Melanocyte of skin (primary cell): ENCODE measurements at places on chromosomes 5 and 9. TPM values are rescaled to one million over a fixed set of nuclear protein-coding genes. Genes with fewer than 3 reads are reported as not detected.

The TNPO1 gene
- total RNA-seq: 356 and 364 TPM in 2 replicates

The C5orf34 gene
- total RNA-seq: 6.5 TPM in 2 replicates

The TLX3 gene
- not detected in 2 replicates for total RNA-seq

The NR2F1-AS1 gene
- total RNA-seq: 0.15 and 0.67 TPM in 2 replicates

The COL5A1 gene
- 1.9 and 3.0 TPM in 2 replicates for total RNA-seq

The RUFY1 gene
- total RNA-seq: 22.0 and 38.2 TPM in 2 replicates
